Choroid plexus epithelial cell (primary cell): ENCODE measurements at places on chromosomes 5 and 9.
A peak's percentile ranks its signal among the peaks of the same experiment; 100 is the strongest.

- no peak for DNase-seq
Measured at GRCh38 chr5:65292196-65292595, 189.5 kb downstream of the ADAMTS6 start.

- no peak for DNase-seq
Measured at GRCh38 chr9:122116448-122117173, 23.5 kb upstream of the TTLL11 start.

GRCh38 chr5:25975885-25976284, 1062.5 kb downstream of the CDH9 start:
- DNase-seq: no peak

GRCh38 chr9:14961372-14962068, 51.3 kb upstream of the FREM1 start:
- no peak for DNase-seq

DNA sequence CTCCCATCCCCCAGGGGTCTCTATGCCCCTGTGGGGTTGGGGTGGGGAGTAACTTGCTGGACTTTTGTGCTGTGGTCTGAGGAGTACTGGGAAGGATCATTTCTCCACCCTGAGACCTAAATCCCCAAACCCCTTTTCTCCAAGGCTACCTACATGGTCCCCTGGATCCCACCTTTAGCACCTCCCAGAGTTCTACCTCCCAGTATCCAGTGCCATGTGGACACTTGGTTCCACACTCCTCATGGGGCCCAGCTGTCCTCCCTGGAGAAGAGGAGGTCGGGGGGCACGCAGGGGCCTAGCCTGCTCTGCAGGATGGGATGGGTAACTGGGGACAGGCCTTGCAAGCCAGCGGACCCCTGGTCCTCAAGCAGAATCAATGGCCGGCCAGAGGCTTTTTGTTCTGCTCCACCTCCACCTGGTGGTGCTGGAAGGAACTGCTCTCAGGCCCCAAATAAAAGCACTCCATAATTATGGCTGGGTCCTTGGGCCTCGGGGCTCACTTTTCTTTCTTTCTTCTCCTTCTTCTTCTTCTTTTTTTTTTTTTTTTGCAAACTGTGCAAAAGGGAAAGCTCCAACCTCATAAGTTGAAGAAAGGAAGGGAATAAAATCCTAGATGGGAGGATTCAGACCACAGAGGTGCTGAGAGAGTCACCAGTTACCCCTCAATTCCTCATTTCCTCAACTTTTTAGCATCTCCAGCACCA, 68.4 kb downstream of the PSD2 start:
- DNase-seq: peak; percentile 69

- DNase-seq: peak; percentile 77
Measured at GRCh38 chr9:127283917-127284497, 19.4 kb downstream of the GARNL3 start.

- no peak for DNase-seq
Measured at GRCh38 chr9:92971776-92972175, 24.5 kb downstream of the FGD3 start.

DNA sequence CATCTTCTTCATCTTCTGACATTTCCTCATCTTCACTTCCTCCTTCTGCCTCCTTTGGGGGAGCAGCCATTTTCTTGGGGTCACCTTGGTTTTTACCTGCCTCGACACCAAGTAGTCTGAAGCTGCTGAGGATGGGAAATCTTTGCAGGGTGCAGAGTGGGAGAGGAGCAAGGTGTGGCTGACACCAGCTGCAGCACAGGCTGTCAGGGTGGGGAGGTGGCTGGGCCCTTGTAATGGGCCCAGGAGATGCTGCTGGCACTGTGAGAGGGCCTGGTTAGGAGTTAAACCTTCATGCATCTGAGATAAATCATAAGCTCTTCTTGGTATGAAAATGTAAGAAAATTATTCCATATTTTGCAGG, 7.7 kb downstream of the RABL6 start:
- no peak for DNase-seq

GRCh38 chr9:131707733-131708157, 32.1 kb downstream of the RAPGEF1 start:
- DNase-seq: peak; percentile 60

GRCh38 chr5:134825212-134825611, 20.6 kb upstream of the C5orf24 start:
- peak; percentile 43 for DNase-seq

DNA sequence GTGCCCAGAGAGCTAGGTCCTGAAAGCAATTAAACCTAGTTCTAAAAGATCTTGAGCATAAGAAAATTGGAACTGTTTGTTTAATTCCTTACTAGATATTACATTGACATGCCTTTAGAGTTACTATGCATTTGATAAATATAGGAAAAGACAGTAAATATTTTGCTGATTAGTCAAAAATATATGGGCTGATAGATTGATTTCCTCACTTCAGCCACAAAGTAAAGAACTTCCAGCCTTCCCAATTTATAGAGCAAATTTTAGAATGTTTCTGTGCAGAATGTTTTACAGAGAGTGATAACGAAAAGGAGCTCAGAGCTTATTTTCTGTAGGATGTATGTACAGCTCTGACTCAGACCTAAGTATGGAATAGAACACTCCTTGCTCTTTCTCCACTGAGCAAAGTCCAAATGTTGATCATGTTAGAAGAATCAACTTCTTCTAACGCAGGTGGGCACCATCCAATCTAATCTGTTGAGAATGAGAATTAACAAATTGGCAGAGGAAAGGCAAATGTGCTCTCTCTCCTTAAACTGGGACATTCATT, 72.9 kb upstream of the PAM start:
- no peak for DNase-seq

- DNase-seq: no peak
Measured at GRCh38 chr5:96652769-96653454, 9.3 kb upstream of the CAST start.

DNA sequence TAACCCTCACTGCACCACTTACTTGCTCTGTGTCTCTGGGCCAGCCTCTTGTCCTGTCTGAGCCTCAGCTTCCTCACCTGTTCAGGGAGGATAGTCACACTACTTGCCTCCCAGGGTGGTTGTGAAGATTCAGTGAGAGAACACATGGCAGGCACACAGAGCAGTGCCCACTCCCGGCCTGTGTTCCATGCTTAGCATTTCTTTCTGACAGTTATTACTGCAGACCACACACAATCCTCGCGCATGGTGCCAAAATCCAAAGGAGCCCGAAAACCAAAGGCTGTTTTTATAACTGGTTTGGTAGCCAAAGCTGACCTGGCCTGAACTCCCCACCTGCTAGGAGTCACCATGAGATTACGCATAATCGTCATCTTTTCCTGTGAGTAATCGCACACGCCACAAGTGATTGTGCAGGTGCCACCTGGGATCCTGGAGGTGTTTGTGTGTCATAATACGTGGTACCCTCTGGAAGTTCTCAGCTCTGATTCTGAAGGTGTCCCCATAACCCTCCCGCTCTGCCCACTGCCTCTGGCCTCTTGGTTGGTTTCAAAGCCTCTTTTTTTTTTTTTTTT, 84.6 kb upstream of the FBXW11 start:
- no peak for DNase-seq

- DNase-seq: no peak
Measured at GRCh38 chr5:44046619-44047364, 342.4 kb downstream of the FGF10 start.

DNA sequence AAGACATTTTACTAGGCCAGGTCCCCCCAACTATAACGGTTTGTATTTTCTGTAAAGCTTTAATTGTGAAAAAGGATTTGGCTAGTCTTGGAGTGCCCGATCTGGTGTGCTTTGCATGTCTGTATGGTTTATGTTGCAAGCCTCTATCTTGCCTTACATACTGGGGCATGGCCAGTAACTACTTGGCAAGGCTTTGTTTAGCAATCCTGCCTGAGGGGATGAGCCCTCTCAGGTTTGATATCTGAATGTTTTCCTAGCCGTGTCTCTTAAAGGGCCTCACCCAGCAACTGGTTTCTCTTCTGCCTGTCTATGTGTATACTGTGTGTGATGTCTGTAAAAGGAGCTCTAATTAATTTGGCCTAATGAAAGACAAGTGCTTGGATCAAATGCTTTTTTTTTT, 61.3 kb upstream of the SPINK5 start:
- DNase-seq: no peak

DNA sequence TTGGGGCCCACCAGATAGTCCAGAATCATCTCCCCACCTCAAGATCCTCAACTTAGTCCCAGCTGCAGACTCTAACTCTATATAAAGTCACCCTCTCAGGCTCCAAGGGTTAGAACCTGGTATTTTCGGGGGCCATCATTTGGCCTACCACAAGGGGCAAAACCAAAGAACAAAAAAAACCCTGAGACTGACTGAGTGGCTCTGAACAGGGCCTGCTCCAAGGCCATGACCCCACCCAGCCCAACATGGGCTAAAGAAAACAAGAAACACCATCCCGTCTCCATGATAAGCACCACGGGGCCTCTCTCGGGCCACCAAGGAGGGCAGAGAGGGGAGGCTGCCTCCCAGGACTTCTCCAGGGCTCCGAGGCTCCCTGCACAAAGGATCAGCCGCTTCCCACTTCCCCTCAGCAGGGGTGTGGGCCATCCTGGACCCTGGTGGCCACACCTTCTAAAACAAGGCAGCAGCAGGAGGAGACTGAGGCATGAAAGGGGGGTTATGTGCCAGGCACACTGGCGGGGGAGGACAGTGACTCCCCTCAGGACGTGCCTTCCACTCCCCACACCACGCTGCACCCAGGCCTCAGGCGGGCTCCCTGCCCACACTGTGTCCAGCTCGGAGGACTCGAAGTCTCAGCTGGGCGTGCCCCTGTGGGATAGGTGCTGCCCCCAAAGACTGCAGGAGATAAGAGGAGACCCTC, 51.5 kb downstream of the SEMA4D start:
- no peak for DNase-seq

GRCh38 chr5:116423141-116423540, 151.5 kb downstream of the SEMA6A start:
- no peak for DNase-seq

- peak; percentile 10 for DNase-seq
Measured at GRCh38 chr9:105890046-105890822, 195.9 kb downstream of the TMEM38B start.

- no peak for DNase-seq
Measured at GRCh38 chr5:80917631-80918030, 42.5 kb upstream of the RASGRF2 start.

- no peak for DNase-seq
Measured at GRCh38 chr5:160339406-160340130, 27.2 kb upstream of the CCNJL start.

DNA sequence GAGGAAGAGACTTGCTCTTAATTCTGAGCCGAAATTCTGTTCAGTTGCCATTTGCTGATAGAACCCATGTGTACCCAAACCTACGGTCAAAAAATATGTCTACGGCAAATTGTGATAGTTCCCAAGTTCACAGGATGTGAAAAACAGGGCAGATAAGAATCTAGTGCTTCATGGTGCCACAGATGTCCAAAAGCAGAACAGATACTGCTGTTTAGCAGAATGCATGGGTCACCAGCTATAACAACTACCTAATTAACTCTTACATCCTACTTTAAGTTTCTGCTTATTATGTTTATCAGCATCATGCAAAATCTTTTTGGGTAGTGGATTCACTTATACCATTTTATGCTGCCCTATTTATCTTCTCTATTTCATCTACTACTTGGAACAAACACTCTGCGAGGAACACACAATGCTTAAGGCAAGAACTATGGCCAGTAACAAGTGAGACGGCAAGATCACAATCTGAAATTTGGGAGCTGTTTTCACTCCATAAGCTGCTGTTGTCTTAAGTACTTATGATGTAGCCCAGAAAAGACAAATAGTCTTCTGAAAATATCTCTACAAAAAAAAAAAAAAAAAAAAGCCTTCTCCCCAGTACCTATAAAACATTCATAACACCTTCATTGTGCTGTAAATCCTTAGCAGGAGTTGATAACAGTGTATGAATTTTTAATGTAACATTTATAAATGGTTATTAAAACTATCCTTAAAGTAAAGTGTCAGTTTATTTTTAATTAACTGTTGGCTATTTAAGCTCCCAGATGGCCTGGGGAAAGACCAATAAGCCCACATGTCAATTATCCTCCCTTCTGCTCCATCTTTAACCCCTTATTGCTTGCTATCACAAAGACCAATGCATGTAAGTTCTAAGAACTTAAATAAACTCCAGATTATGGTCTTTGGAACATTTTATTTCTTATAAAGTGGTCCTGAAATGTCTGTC, 232.3 kb downstream of the TLR4 start:
- no peak for DNase-seq

GRCh38 chr5:153865016-153865415, 173.7 kb downstream of the FAM114A2 start:
- DNase-seq: no peak

DNA sequence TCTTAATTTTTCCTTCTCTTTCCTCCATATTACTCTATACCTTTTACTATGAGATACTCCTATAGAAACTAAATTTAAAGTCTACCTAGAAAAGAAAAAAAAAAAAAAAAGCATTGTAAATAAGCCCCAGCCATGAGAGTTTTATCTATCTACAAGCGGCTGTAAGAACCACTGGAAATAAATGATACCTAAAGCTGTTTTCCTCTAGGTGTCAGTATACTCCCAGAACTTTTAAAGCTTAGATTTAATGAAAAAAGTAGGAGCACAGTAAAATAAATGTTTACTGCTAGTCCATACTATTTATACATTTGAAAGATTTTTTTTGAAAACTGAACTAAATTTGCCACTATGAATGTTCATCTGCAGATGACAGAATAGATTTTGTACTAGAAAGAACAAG, 26.2 kb downstream of the TYRP1 start:
- DNase-seq: peak; percentile 73

DNA sequence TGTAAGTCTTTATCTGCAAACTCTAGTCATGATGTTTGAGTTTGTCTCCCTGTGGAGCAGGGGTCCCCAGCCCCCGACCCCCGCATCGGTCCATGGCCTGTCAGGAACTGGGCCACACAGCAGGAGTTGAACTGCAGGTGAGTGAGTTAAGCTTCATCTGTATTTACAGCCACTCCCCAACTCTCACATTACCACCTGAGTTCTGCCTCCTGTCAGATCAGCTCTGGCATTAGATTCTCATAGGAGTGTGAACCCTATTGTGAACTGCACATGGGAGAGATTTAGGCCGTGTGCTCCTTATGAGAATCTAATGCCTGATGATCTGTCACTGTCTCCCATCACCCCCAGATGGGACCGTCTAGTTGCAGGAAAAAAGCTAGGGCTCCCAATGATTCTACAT, 7.0 kb downstream of the C9orf85 start:
- DNase-seq: no peak

- DNase-seq: no peak
Measured at GRCh38 chr9:138098908-138099791, 221.6 kb downstream of the CACNA1B start.

DNA sequence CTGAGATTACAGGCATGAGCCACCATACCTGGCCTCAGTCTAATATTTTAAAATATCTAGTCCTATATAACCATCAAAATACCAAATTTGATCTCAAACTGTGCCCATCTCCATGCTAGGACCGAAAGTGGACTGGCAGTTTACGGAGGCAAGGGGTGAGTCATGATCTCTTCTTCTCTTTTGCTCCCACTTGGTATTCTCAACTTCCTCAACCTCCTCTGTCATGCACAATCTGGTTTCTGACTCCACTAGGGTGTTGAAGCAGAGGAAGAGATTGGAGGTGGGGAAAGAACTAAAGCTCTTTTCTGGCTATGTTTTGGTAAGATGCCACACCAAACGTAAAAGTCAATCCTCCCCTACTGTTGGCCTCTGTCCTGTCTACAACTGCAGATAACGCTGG, 55.9 kb upstream of the CEMIP2 start:
- DNase-seq: no peak

- peak; percentile 47 for DNase-seq
Measured at GRCh38 chr5:120684749-120685415, 220.8 kb downstream of the PRR16 start.
